NCI-H2029 (cell line): ENCODE measurements at places on chromosomes 5 and 9.

- DNase-seq, result no peak
Measured at GRCh38 chr5:72860499-72860898, 44.0 kb downstream of the TNPO1 start.

DNA sequence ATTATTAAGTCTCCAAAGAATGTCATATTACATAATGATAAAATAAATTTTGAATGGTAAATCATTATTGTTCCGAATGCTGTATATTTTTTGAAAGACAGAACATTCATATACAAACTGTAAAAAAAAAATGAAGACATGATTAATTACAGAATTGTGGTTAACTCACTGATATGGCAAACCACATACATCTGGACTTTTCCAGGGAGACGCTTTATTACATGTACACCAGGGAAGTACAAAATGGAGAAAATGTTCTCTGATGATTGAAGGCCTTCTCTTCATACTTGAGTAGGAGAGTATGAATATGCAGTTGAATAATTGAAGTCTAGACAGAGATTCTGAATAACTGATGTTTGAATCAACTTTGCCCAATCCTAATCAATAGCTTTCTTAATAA, 1886.9 kb downstream of the EFNA5 start:
- DNase-seq, result no peak

- DNase-seq, result peak; percentile 4
Measured at GRCh38 chr9:29144476-29144875, 1571.2 kb upstream of the C9orf72 start.

DNA sequence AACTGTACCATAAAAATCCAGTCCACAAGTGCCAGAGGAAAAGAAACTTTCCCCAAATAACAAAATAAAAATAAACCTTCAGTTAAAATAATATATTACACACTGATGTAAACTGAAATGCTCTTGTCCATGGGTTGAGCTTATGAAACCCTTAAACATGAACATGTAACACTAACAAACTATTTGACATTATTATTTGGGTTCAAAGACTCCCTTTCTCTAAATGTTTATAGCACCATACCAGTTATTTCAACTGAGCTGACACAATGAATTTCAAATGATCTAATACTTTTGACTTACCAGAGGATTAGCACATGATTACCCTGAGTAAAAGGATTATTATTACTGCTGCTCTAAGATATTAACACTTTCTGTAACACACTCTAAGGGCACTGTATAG, 251.1 kb downstream of the BNC2 start:
- no peak for DNase-seq

DNA sequence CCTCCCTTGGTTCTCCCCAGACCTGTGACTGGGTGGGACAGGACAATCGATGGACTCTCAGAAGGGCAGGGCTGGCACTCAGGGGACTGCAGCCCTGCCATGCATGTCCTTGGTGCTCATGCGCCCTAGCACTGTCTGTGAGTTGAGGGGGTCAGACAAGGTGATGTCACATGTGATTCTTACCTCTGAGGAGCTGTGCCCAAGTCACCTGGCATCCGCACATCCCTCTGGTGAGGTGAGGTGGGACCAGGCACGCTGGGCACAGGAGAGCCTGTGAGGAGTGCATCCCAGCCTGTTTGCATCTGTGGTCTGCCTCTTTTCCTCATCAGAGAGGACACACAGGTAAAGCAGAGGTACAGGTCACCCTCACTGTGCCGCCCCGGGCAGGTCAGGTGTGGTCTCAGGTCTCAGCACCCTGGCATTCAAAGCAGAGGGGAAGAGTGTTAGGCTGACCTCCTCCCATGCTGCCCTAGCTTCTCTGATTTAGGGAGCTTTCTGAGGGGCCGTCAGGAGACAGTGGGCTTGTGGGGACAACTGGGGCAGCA, 14.8 kb downstream of the TRIP13 start:
- DNase-seq, result no peak

DNA sequence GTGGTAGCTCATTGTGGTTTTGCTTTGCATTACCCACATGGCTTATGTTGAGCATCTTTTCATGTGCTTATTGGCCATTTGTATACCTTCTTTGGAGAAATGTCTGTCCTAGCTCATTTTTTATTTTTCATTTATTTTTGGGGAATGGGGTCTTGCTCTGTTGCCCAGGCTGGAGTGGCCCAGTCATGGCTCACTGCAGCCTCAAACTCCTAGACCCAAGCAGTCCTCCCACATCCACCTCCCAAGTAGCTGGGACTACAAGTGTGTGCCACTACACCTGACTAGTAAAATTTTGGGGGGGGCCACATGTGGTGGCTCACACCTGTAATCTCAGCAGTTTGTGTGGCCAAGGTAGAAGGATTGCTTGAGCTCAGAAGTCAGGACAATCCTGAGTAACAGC, 77.4 kb downstream of the UBE2R2 start:
- no peak for DNase-seq

- no peak for DNase-seq
Measured at GRCh38 chr5:179680014-179680779, 637 bp downstream of the CBY3 start.

- no peak for DNase-seq
Measured at GRCh38 chr5:998246-999031, 10.2 kb upstream of the NKD2 start.

DNA sequence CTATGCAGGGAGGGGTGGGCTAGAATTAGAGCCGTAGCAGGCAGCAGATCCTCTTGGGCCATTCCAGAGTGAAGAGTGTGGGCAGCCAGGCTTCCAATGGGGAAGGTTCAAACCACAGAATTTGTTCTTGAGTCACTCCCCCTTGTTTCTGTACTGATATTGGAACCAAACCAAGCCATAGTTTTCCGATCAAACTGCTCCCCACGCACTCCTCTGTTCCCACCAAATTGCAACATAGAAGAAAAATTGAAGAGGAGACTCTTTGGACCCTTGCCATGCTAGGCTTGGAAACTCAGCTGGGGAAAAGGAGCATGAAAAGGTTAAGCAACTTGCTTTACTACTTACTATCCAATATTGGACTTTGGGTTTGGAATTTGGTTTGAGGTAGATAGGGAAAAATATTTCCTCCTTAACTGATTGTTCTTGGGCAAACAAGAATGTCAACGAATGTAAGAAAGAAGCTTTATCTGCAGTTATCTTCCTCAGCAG, 165.8 kb upstream of the NR3C1 start:
- no peak for DNase-seq

DNA sequence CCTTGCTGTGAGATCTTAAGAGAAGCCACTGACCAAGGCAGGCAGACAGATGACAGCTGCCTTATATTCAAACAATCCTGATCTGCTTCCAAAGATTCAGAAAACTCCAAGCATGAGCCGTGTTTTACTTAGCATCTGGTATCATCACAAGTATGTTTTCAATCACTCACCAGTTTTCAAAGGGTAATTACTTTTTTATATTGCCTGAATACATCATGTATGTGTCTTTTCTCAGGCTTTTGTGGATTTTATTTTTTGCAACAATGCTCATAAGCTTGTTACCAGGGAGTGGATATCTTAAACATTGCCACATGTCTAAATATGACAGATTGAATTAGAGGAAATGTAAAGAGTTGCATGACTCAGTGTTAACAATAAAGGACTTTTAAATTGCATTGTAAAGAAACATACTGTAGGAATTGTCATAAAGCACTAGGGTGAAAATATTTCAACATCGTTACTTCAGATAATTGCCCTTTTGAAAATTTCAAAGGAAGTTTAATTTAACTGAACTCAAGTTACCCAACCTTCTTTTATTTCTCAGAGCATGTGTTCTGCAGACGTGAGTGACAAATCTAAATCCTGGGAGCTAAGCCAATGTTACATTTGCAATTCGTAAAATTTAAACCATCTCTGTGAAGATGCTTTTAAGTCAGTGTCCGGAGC, 326.1 kb downstream of the PLK2 start:
- DNase-seq, result no peak

DNA sequence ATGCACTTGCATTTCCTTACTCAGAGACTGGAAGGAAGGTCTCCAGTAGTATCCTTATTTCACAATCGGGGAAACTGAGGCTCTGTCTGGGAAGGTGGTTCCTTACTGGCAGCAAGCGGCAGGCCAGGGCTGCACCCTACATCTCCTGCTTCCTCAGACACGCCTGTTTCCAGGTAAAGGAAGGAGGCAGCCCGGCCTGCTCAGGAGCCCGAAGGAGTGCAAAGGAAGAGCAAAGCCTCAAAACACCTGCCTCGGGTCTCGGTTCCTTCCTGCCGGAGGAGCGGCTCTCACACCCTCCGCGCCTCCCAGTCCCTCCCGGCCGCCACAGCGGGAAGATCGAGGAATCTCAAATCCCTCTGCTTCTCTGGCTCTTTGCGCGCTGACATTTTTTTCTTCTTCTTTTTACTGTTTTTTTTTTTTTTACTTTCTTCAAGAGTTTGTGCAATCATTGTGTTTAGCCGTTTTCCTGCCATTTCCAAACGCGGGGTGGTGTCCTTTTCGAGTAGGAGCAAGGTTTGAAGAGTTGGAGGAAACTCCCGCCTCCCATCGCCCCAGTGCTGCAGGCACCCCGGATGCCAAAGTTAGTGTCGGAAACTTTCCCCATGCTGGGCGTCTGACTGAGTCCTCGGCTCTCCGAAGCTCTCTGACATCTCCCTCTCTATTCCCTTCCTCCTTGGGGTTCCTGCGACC, 1.0 kb downstream of the GGTA1 start:
- no peak for DNase-seq

- peak; percentile 5 for DNase-seq
Measured at GRCh38 chr9:32968101-32969011, 33.1 kb downstream of the APTX start.

DNA sequence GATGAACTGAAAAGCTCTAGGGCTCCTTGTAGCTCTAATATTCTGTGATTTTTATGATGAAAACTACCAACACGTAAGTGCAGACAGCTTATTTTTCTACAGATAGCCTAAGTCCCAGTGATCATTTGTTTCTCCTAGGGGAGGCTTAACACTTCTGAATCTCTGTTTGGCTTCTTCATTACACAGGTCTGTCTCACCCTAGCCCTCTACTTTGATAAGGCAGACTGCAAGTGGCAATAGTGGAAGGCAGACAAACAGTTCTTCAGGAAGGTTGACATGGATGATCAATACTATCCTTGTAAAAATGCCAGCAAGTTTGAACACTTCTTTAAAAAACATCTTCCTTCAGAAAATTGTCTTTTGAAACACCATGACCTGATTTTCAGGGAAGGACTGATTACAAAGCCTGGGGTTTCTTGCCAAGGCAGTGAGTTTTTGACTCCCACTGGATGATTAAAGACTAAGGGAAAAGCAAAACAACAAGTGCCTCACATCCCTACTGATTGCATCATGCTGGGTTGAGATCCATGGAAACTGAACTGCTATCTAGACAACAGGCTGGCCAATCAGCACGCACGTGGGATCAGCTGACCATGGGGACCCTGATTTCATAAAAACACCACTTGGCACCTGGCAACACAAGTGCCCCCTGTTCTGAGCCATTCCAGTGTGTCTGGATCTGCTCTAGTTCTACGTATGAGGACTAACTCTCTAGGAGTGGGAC, 212.2 kb downstream of the SMARCA2 start:
- no peak for DNase-seq

GRCh38 chr9:1173211-1173610, 123.1 kb downstream of the DMRT2 start:
- DNase-seq, result no peak

- peak; percentile 5 for DNase-seq
Measured at GRCh38 chr5:53713978-53714666, 153.7 kb downstream of the NDUFS4 start.

DNA sequence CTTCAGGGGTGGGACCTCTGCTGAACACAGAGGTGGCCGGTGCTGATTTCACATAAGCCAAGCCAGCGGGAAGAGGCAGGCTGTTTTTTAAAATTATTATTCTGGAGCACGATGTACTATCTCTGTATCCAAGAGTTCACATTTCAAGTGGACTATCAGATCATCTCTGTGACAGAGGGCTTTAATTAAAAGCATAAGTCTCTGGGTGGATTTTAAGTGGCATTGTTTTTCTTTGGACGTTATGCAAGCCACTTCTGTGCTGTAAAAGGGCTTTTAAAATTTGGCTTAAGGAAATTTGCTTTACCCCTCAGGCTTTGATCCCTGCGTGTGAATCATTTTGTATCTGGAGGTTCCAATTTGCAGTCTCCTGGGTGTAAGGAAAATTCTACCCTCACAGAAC, 124.7 kb downstream of the PALM2AKAP2 start:
- no peak for DNase-seq

DNA sequence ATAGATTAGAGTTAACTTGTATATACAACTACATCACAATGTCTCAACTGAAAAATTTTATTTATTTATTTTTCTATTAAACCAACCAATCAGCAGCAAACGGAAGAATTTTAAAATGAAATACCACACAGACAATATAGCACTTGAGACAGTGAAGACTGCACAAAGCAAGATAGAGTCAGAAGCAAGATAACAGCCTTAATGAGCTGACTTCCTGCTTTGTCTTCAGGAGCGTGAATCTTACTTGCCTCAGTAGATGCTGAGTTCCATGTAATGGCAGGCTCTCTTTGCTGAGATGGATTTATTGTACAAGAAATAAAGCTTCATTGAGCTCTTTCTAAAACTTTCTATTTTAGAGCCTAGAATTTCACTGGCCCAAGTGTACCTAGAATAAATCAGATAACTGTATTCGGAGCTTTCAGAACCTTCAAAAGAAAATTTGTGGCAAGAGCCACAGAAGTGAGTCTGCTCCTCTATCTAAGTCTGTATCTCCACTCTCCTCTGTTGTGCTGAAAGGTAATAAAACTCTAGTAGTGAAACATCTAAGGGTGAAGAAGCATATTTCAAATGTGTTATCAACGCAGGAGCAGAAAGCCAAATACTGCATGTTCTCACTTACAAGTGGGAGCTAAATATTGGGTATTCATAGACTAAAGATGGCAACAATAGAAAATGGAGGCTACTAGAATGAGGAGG, 83.3 kb upstream of the ANKRD55 start:
- no peak for DNase-seq
